Suppressor macrophage treated with lipopolysaccharide for 4 hours (primary cell): ENCODE measurements at places on chromosomes 13 and 19.

DNA sequence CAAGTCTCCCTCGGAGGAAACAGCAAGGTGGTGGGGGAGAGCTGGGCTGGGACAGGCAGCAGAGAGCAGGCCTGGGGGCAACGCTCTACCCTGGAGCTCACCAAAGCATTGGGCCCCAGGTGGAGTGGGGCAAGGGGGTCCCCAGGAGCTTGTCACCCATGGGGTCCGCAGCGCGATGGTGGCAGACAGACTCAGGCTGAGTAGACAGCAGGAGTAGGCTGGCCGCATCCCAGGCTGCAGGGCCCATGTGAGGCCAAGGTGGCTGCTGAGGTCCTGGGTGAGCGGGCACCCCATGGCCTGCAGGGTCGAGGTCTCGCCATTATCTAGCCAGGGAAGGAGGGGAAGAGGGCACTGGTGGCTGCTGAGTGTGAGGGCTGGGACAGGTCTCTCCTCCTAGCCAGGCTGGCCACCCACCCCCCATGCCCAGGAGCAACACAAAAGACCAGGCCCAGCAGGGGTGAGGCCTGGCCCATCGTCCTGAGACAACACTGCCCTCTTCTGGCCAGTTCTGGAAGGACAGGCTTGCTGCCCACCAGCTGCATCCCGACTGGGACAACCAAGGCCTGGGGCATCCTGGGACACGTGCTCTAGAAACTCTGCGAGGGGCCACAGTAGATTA, 33.1 kb downstream of the CEBPG start:
- peak; percentile 74 for DNase-seq

- DNase-seq, result no peak
Measured at GRCh38 chr13:29136341-29136740, 316.2 kb downstream of the MTUS2 start.

DNA sequence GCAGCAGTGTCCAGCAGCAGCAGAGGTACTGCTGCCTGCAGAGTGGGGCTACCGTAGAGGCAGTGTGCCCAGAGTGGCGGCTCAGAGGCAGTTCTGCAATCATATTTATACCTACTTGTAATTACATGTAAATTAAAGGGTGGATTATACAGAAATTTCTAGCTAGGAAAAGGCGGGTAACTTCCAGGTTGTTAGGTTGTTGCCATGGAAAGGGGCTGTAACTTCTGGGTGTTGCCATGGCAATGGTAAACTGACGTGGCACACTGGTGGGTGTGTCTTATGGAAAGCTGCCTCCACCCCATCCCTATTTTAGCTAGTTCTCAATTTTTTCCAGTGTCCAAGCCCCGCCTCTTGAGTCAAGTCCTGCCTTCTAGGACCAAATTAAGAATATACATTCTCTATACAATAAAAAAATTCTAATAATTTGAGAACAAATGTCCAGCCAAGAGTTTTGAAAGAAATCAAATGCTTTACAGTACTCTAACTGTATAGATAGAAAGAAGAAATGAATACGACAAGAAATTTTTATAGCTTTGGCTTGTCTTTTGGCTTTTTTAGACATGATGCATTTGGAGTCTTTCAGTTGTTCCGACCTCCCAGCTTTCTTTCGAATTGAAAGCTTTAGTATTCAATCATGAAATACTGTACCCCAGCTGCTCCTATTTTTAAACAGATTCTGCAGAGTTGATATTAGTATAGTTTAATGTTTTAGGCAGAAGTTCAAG, 816.6 kb downstream of the DIAPH3 start:
- no peak for DNase-seq

DNA sequence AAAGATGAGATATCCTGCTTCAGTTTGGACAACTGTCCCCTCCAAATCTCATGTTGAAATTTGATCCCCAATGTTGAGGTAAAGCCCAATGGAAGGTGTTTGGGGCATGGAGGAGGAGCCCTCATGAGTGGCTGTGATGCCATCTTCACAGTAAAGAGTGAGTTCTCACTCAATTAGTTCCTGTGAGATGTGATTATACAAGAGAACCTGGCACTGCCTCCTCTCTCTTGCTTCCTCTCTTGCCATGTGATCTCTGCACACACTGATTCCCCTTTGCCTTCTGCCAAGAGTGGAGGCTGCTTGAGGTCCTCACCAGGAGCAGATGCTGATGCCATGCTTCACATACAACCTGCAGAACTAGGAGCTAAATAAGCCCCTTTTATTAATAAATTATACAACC, 86.9 kb downstream of the HSPH1 start:
- DNase-seq, result no peak

GRCh38 chr19:17942582-17943273, 9.9 kb downstream of the CCDC124 start:
- DNase-seq, result no peak

DNA sequence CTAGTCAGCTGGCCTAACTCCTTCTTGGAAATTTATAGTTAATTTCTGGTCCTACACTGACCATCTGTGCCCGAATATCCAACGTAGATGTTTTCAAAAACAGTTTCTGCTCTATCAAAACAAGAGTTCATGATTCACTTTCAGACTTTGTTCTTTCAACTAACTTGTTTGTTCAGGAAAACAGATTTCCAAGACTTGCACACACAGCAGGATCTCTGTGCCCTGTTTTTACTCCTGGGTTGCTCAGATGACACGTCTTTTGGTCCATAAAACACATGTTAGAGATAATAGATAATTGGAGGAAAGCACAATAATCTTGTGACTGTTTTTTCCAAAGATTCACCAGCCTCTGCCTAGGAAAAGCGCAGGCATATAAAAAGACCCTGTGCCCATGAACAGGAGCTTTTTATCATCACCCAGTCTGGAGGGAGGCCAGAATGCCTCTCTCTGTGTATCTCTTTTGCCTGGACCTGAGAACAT, 218.0 kb downstream of the IRS2 start:
- DNase-seq, result no peak

GRCh38 chr13:23898101-23898500, 799 bp upstream of the C1QTNF9B start:
- DNase-seq, result no peak

DNA sequence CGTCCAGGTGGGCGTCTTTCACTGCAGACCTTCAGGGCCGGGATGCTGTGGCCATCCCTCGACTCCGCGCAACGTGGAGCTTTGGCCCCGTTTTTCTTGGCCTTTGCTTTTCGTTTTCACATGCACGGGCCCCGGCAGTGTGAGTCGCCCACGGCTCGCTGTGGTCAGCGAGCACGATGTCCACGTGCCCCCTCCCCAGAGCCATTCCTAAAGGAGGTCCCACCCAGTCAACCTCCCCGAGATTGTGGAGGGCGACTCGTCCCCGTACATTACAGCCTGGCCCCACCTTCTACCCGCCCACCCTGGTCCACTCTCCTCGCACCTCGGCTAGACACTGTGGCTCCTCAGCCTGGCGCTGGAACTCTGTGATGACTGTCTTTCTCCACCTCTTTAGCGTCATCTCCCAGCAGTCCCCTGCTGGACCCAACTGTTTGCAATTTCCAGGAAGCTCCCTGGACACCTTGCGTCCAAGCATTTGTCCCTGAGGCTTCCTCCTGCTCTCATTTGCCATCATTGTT, 405 bp downstream of the ZNF446 start:
- no peak for DNase-seq

DNA sequence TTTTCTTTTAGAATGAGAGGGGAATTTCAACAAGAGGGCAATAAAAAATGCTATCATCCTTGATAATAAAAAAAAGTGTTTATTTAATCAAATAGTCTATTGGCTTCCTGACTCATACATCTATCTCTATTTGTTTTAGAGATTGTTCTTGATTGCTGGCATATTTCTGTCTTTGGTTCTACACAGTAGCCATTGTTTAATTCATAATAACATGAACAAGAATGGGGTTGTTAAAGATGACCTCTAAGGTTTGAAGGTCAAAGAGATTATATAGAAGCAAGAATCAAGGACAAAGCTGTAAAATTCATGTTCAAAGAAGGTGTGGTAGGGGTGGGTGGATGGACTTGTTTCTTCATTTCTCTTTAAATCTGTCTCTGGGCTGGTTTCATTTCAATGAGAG, 166.0 kb upstream of the KLF12 start:
- DNase-seq, result no peak

- peak; percentile 25 for DNase-seq
Measured at GRCh38 chr13:28094306-28094705, 6.1 kb downstream of the FLT3 start.
